ENCODE measurements at places on chromosomes 4 and X. TPM values are rescaled to one million over a fixed set of nuclear protein-coding genes. Genes with fewer than 3 reads are reported as not detected.

The BCLAF3 gene
- 6.1 TPM for total RNA-seq

The SSX2 gene
- not detected for total RNA-seq

The STBD1 gene
- total RNA-seq: 11.1 TPM

The AADAT gene
- total RNA-seq: 2.8 TPM

The SPANXB1 gene
- not detected for total RNA-seq

The AFP gene
- total RNA-seq: 1.1 TPM

The F11 gene
- total RNA-seq: not detected

The P2RY4 gene
- 0.13 TPM for total RNA-seq

Measured in smooth muscle cell of the pulmonary artery (primary cell).